A673 (cell line): ENCODE measurements at places on chromosomes 13 and 19. TPM values are rescaled to one million over a fixed set of nuclear protein-coding genes. Genes with fewer than 3 reads are reported as not detected.

The CABP5 gene
- total RNA-seq, result not detected in 2 replicates

The ZNF677 gene
- total RNA-seq, result 5.4 and 6.1 TPM in 2 replicates

The CGB8 gene
- not detected in 2 replicates for total RNA-seq

The OR10H1 gene
- total RNA-seq, result not detected in 2 replicates

The PTGIR gene
- 0.46 TPM in 1 of 2 replicates, not detected in the other for total RNA-seq

The CYP4F2 gene
- not detected in 2 replicates for total RNA-seq

The TGFBR3L gene
- total RNA-seq, result 1.4 and 1.6 TPM in 2 replicates

The SIGLEC12 gene
- not detected in 2 replicates for total RNA-seq

The NDUFB7 gene
- 180 and 196 TPM in 2 replicates for total RNA-seq

The PSG7 gene
- not detected in 2 replicates for total RNA-seq

The IGFL3 gene
- total RNA-seq, result not detected in 2 replicates

The SGCG gene
- 0.68 and 0.88 TPM in 2 replicates for total RNA-seq

The SLC10A2 gene
- total RNA-seq, result not detected in 2 replicates

The ZNF223 gene
- total RNA-seq, result 4.5 and 5.6 TPM in 2 replicates

The CXCL17 gene
- not detected in 2 replicates for total RNA-seq

The FFAR1 gene
- total RNA-seq, result not detected in 2 replicates

The DDX49 gene
- 61.1 and 68.8 TPM in 2 replicates for total RNA-seq

The ATP12A gene
- 0.39 and 0.47 TPM in 2 replicates for total RNA-seq

The GARIN5B gene
- total RNA-seq, result not detected in 2 replicates

The GEMIN7 gene
- total RNA-seq, result 34.0 and 34.5 TPM in 2 replicates

The IZUMO2 gene
- total RNA-seq, result not detected in 2 replicates

The CCDC122 gene
- total RNA-seq, result 1.2 and 2.6 TPM in 2 replicates

The CCDC124 gene
- 131 and 135 TPM in 2 replicates for total RNA-seq

The PNMA8B gene
- 0.75 and 0.81 TPM in 2 replicates for total RNA-seq

The PRTN3 gene
- not detected in 2 replicates for total RNA-seq

The CEACAM4 gene
- total RNA-seq, result not detected in 2 replicates

The NLRP4 gene
- 0.15 TPM in 1 of 2 replicates, not detected in the other for total RNA-seq

The CNN1 gene
- total RNA-seq, result 0.60 TPM in 1 of 2 replicates, not detected in the other

The ZNF426 gene
- 17.2 and 18.1 TPM in 2 replicates for total RNA-seq
